ENCODE measurements at places on chromosomes 4 and X.

DNA sequence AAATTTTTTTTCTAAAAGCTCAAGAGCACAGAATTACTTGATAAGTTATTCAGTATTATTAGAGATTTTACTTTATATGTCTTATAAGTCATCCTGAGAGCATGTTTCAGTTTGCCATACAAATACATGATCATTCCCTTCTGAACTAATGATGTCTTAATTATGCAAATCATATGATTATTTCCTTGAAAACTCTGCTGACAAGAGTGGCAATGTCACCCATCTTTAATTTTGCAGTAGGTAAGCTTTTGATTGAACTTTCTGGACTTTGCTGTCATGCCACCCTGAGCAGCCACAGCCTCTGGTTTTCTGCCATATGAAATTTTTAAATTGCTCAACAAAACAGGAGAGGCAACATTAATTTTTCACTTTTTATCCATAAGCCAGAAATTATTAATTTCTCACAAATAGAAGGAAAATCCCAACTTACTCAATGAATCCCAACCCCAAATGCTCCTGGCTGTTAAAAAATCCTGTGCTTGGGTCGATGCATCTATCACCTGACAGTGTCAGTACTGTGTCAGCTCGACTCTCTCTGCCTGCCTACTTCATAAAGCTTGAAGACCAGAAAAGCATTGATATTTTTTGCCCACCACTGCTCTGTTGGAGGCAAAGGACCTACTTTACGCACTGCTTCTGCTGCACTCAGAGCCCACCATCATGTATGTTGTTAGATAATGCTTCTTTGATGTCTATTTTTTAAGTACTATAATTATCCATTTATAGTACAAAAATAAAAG, 11.6 kb upstream of the HADH start:
- H3K4me3 ChIP-seq: no peak overlapping the region
- H3K4me1 ChIP-seq: no peaks in the 10 kb centered on the region
- H3K27ac ChIP-seq: no peak overlapping the region
- DNase-seq: no peak
- no peaks in the 10 kb centered on the region for H3K27me3 ChIP-seq
- H3K36me3 ChIP-seq: no peaks in the 10 kb centered on the region

DNA sequence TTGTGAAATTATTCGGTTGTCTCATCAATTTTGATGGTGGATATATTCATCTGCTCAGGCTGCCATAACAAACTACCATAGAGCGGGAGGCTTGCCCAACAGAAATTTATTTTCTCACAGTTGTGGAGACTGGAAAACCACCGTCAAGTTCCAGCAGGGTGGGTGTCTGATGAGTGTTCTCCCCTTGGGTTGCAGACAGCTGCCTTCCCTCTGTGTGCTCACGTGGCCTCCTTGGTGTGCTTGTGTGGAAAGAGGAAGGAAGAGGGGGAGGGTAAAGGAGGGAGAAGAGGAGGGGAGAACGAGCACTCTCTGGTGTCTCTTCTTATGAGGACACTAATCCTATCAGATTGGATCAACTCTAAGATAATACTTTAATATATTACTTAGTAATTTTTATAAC, 123.8 kb upstream of the TEX13D start:
- peaks cover 4% of the 10 kb centered on the region for H3K4me1 ChIP-seq
- H3K27me3 ChIP-seq: no peaks in the 10 kb centered on the region
- no peaks in the 10 kb centered on the region for H3K36me3 ChIP-seq

- H3K27me3 ChIP-seq: peaks cover 12% of the 10 kb centered on the region
- peaks cover 8% of the 10 kb centered on the region for H3K4me1 ChIP-seq
- no peak overlapping the region for H3K4me3 ChIP-seq
- no peak overlapping the region for H3K27ac ChIP-seq
These were observed 6.9 kb downstream of the FGFBP1 start for GRCh38 chr4:15931451-15932210.

GRCh38 chr4:84495118-84495793, 3.8 kb downstream of the NKX6-1 start:
- no peaks in the 10 kb centered on the region for H3K36me3 ChIP-seq
- peaks cover 96% of the 10 kb centered on the region for H3K27me3 ChIP-seq
- H3K4me3 ChIP-seq: no peak overlapping the region
- H3K27ac ChIP-seq: no peak overlapping the region
- DNase-seq: no peak

- no peak overlapping the region for H3K27ac ChIP-seq
- H3K36me3 ChIP-seq: peaks cover 40% of the 10 kb centered on the region
- no peaks in the 10 kb centered on the region for H3K27me3 ChIP-seq
These were observed 7.2 kb downstream of the ZNF630 start for GRCh38 chrX:48064261-48064660.

DNA sequence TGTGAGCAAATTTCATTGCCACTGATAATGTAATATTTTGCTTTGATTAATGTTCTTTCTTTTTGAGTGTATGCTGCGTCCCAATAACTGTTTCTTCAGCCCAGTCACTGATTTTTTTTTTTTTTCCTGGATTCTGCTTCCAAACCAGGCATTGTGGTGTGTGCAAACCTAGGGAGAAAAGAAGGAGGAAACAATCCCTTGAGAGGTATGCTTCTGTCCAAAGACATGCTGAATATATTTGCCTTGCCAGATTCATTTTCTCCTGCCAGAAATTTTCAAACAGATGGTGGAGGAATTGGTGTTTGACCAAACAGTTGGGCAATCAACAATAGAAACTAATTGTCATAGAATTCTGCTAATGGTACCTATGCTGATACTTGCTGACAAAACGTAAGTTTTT, 753.6 kb downstream of the RPA4 start:
- no peak for DNase-seq
- no peak overlapping the region for H3K4me3 ChIP-seq
- no peak overlapping the region for H3K27ac ChIP-seq

DNA sequence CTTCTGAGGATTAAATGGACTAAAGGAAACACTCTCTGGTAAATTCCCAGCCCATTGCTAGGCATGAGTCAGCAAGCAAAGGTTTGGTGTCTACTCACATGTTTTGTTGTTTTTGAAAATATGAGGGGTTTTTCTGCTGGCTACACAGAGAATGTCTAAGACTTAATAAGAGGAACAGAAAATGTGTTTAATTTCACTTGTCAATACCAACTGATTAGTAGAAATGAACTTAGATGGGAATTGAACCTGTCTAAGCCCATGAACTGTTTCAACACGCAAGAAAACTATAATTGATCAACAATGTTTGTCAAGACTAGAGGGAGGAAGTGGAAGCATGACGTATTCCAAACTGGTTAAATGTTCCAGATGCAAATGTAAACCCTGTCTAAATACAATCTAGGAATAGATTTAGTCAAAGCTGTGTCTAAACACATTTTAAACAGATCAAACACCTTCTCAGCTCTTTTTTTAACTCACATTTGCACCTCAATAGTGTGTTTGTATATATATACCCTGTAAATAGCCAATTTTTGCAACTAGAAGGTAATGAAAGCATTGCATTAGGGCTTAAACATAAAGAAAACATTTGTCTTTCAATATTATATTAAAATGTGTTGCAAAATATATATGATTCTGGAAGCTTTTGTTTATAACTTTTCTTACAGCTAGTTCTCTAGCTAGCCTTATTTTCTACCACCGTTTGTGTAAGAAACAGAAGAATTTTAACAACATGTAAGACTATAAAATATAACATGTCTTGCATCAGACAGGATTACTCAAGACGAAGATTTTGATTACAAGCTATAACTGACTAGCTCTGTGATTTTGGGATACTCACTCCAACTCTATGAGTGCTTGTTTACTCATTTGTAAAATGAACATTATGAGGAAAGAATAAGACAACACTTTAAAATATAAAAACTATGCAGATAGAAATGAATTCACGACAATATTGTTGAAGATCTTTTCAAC, 607.8 kb downstream of the FSTL5 start:
- peaks cover 7% of the 10 kb centered on the region for H3K4me1 ChIP-seq
- H3K36me3 ChIP-seq: no peaks in the 10 kb centered on the region
- H3K27ac ChIP-seq: no peak overlapping the region

Data from mesothelial cell of epicardium (in vitro differentiated cells).